ENCODE measurements at places on chromosomes 2 and 18.

- no peak for DNase-seq
These were observed 44.2 kb downstream of the TMEM37 start for GRCh38 chr2:119475857-119476244.

DNA sequence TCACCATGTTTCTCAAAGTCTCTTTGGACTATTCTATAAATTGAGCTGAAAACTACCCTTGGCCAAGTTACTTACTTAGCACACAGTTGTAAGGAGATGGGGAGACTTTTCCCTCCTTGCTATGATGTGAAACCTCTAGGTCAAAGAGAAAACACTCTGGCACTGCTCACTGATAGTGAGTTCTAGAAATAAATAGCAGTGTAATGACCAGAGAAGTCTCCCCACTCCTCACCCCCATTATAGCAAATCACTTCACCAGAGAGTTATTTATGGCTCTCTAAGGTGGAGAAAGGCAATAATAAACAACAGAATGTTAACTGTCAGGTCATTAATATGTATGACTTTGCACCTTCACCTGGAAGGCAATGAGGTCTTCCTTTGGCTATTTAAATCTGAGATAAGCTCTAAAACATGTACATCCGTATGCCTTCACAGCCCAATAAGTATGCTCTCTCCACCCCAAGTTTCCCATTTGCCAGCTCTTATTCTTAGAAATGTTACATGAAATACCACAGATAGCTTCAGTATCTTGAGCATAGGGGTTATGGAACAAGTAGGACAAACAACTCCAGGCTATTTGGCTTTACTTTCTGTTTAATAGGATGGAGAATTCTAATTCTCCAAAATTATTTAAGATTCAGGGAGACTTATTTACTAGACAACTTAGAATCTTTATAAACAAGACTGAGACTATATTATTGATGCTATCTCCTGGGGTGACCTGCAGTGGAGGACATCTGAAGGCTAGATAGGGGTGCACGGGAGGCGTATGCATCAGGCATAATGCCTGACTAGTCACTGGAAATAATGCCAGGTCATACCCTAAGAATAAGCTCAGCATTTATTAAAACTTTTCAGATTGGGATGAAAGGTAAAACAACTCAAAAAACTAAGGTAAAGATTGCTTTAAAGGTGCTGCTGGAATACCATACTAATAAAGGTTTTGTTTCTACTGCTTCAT, 65.3 kb upstream of the DTNB start:
- DNase-seq, result no peak

GRCh38 chr18:76495006-76495370, at the start of gene ZNF516:
Gene ZNF516, minus strand, starts transcription at chr18:76495242. Its CDS starts 52,188 bp downstream, at chr18:76443054.
- no peak for DNase-seq

DNA sequence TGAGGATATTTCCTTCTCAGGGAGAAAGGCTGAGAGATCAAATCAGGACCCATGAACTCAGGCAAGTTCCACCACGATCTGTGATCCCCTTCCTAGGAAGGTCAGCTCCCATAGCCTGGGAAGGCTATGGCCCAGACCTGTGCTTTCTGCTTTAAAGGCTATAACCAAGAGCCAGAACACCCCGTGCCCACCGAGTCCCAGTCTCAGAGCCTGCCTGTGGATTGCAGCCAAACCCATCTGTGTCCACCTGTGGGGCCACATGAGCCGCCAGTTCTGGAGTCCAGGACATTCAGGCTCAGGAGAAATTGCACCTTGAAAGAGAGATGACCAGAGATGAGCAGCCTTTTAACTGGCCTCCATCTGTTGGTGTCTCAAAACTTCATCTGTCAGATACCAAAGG, 46.9 kb downstream of the MAL start:
- DNase-seq, result no peak

GRCh38 chr18:27717816-27718215, 459.1 kb downstream of the CDH2 start:
- DNase-seq, result no peak

- no peak for DNase-seq
These were observed 106.8 kb upstream of the TMEM178A start for GRCh38 chr2:39558906-39559305.

- DNase-seq, result no peak
These were observed 121.1 kb downstream of the DDX1 start for GRCh38 chr2:15712551-15713342.

GRCh38 chr2:140186313-140186712, 1406.1 kb upstream of the NXPH2 start:
- DNase-seq, result no peak

DNA sequence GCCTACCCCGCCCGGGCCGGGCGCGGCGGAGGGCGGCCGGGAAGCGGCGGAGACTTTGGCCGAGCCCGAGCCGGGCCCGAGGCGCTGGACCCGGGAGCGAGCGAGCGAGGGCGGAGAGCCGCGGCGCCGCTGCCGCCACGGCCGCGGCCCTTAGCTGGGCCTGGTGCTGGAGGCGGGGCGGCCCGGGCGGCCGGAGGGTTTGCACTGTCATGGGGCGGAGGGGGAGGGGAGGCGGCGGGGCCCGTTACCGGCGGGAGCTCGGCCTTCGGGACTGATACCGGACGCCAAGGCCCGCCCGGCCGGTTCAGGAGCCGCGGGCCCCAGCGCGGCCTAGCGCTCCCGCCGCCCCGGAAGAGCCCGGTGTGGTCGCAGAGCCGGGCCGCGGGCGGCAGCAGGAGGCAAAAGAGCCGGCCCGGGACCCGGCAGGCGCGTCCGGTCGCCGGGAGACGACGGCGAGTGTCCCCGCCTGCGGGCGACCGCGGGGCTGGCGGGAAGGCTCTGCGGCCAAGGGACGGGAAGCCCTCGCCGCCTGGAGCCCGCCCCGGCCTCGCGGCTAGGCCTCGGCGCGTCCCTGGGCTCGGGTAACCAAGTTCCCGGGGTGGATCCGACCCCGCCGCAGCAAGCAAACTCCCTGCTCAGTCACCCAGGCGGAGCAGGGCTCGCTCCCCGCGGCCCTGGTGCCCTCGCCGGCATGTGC, 697 bp downstream of the KCMF1 start:
- DNase-seq, result peak; percentile 32

- DNase-seq, result no peak
These were observed 95.6 kb downstream of the NDUFA10 start for GRCh38 chr2:239929504-239929903.

DNA sequence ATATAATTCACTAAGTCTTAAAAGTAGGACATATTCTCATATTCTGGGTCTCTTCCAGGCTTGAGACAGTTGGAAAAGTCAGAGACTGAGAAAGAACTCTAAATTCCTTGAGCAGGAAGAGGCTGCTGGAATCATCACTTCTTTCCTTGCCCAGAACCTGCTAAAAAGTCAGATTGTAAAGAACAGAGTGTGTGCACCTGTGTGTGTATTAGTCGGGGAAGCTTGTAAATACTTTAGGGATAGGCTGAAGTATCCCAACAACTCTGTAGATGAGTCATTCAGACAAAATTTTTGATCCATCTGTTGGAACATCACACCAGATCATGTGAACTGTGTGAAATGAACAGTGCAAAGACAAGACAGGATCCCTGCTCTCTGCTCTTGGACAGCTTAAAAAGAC, 16.1 kb downstream of the GAREM1 start:
- DNase-seq, result no peak

DNA sequence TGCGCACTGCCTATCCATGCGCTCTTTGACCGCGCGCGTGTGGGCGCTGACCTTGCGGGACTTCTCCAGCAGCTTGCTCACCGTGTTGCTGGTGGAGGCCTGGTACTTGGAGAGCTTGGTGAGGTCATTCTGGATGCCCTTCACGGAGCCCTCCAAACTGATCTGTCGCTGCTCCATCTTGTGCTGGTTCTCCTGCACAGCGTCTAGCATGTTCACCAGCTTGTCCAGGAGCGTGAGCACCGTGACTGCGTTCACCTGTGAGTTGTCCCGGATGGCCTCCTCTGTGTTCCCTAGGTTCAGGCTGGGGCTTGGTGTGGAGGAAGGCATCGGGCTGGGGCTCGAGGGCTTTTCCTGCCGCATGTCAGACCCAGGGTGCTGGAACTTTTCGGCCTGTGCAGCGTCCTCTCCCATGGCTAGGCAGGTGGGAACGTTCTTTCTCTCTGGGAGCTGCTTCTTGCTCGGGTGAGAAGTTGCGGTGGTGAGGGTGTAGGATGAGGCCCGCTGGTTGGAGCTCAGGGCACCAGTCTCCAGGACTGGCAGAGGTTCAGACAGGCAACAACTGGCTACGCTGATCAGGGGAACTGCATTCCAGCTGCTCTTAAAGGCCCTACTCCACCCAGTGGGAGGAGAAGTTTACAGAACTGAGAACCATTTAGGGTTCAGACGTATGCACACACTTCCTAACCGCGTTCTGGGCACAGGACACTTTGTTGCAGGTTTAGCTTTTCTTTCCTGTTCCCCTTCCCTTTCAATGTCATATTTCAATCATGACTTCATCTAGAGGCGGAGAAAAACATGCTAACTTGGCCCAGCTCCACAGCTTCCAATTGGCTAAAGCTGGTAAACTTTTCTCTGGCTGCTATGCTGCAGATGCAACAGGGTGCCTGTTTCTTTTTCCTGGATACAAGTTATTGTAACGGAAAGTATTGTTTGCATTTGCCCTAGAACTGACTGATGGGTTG, at the start of gene CAVIN2:
TSS of gene CAVIN2 (minus strand) at position 574 of the 962 bp plus-strand sequence. CDS start at position 411, 163 bp downstream.
- DNase-seq, result no peak

GRCh38 chr2:236244256-236244655, 19.9 kb downstream of the ASB18 start:
- no peak for DNase-seq

- DNase-seq, result no peak
These were observed 322.5 kb downstream of the LPIN1 start for GRCh38 chr2:12068796-12069538.

DNA sequence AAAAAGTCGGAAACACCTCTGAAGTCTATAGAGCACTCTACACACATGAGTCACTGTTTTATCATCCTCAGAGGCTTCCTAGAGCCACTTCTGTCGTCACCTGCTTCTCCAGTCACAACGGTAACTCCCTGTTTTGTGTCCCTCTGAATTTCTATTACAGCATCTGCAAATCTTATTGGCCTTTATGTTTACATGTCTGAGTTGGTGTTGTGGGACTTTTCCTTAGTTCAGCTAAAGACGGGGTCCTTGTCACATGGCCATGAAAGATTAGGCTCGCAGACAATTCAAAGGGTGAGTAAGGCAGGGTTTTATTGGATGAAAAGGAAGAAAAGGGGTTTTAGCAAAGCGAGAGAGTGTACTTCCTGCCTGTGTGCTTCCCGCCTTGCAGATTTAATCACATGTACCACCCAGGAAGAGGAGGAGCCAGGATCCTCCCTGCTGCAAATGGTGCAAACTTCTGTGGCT, 185.6 kb downstream of the LPIN1 start:
- DNase-seq, result no peak

DNA sequence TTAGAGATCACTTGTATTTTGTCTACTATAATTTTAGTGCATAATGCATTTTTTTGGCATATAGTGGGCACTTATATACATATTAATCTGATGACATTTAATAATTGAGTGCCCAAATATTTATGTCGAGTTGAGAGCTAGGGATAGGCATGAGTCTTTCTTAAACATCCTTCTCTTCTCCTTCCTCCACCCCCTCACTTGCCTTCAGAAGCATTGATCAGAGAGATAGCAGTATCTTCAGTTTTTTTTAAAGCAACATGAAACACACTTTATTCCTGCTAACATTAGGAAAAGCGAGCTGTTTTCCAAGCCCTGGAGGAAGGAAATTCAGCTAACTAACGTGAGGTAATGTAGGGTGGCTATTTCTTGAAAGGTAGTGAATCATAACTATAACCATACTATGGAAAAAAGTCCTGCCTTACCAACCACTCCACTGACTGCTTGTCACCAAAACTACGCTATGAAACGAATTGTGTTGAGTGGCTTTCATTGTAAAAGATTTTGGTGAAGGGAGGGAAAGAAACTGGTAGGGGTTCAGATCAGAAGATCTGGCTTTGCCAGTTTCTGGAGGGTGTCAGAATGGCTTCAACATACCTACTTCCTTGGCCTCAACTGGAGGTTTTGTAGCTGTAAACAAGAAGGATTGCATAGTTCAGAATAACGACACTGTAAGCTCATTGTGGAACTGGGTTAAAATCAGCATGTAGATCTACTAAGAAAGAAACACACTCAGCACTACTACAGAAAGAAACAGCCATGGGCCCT, 2.3 kb upstream of the ITGA4 start:
- no peak for DNase-seq

- no peak for DNase-seq
These were observed 167.4 kb downstream of the THSD7B start for GRCh38 chr2:136932700-136933099.

GRCh38 chr2:28522481-28522880, 26.6 kb downstream of the PLB1 start:
- no peak for DNase-seq

- no peak for DNase-seq
These were observed 1.4 kb upstream of the MARCO start for GRCh38 chr2:118940486-118941120.

DNA sequence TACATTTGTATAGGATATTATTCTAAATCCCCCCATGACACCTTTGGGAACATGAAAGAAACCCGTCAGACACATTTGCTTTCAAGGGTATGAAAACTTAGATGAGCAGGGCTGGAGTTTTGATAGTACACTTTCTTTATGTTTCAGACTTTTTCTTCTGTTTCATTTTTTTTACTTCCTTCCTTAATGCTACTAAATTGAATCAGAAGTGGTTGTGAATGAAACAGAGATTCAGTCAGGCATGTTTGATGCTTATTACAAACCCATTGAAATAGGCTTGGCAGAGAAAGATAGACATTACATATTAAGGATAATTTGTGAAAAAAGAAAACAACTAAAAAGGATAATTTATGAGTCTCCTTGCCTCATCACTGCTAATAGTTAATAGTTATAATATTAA, 26.8 kb downstream of the SLC30A6 start:
- DNase-seq, result no peak

- DNase-seq, result no peak
These were observed 3.9 kb upstream of the CCDC102B start for GRCh38 chr18:68793951-68794350.

GRCh38 chr18:61825386-61825785, 67.4 kb downstream of the RNF152 start:
- no peak for DNase-seq

- DNase-seq, result no peak
These were observed 428.4 kb upstream of the HNMT start for GRCh38 chr2:137535897-137536296.

DNA sequence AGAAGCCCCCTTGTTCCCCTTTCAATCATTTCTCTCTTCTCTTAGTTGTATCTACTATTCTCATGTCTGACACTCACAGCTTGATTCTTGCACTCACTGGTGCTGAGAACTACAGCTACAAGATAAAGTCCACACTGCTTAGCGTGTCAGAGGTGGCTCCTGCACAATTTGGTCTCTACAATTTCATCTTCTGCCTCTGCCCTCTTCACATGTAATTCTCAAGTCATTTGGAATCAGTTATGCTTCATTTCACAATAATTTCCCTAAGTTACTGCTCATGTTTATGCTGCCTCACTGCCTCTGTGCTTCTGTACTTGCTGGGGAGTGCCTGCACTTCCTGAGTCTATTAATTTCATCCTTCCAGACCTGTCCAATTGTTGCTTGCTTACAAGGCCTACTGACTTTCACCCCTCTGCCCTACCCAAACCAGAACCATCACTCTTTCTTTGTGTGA, 11.6 kb upstream of the NAB1 start:
- no peak for DNase-seq

- no peak for DNase-seq
These were observed 211.4 kb downstream of the PRKCE start for GRCh38 chr2:45862843-45863242.
